ENCODE measurements at places on chromosomes 12 and 14.

- no peak for DNase-seq
Observed at GRCh38 chr12:113439606-113440030, 17.4 kb downstream of the SDSL start.

DNA sequence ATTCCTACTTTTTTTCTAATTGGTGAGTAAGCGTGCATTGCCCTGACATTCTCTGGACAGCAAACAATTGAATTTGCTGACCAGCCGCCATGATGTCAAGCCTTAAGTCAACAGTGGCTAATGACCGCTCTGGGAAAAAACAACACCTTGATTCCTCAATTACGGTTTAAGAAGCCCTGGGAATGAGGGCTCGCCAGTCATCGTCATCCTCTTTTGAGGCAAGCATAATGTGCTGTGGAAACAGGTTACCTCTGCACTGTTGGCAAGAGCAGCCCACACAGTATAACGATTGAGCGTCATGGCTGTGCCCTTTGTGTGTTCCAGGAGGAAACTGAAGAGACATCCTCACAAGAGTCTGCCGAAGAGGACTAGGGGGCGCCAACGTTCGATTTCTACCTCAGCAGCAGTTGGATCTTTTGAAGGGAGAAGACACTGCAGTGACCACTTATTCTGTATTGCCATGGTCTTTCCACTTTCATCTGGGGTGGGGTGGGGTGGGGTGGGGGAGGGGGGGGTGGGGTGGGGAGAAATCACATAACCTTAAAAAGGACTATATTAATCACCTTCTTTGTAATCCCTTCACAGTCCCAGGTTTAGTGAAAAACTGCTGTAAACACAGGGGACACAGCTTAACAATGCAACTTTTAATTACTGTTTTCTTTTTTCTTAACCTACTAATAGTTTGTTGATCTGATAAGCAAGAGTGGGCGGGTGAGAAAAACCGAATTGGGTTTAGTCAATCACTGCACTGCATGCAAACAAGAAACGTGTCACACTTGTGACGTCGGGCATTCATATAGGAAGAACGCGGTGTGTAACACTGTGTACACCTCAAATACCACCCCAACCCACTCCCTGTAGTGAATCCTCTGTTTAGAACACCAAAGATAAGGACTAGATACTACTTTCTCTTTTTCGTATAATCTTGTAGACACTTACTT lies 138.9 kb downstream of the HMGA2 start:
- DNase-seq, result no peak

- no peak for DNase-seq
Observed at GRCh38 chr12:121748218-121748570, 35.6 kb downstream of the TMEM120B start.

DNA sequence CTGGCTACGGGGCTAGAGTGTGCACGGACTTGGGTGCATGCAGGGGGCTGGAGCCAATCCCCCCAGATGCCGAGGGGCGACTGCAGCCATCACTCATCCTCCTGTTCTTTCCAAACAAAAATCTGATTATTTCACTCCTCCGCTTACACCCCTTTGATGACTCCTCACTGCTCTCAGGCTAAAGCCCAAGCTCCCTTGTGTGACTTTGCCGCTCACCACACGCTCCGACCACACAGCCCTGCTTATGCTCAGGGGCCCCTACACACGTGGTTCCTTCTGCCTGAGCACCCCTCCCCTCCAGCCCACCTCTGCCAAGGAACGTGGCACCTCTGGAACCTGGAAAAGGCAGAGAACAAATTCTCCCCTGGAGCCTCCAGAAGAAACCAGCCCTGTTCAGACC lies 13.7 kb downstream of the CHFR start:
- DNase-seq, result no peak

DNA sequence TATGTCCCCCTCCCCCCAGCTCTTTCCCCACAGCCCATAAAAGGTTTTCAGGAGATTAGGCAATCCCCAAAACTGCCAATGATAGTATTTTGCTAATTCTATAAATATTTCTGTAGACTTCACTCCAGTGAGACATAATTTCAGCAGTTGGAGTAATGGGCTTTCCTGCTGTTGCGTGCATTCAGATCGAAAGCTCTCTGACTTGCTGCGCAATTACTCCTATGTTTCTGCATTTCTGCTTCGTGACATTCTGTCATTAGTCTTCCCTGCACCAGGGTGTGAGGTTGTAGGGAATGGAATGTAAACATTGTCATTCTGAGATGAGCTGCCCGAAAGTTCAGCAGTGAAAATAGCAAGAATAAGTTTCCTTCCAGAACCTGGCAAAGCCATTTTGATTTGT lies 58.2 kb downstream of the SAMD4A start:
- DNase-seq, result no peak

- DNase-seq, result no peak
Observed at GRCh38 chr14:62213516-62213915, 451.3 kb downstream of the SNAPC1 start.

DNA sequence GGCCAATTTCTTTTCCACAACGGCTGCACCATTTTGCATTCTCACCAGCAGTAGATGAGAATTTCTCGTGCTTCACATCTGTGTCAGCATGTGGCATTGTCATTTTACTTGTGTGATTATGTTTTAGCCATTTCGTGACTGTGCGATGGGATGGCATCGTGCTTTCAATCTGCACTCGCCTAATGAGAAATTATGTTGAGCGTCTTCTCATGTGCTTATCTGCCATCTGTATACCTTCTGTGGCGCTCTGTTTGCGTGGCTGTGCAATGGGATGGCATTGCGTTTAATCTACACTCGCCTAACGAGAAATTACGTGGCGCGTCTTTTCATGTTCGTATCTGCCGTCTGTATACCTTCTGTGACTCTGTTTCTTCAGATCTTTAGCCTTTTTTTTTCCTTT lies 14.9 kb upstream of the GPR132 start:
- no peak for DNase-seq

GRCh38 chr12:111803851-111804250 lies 37.1 kb downstream of the ALDH2 start:
- DNase-seq, result no peak

GRCh38 chr14:54010981-54011380 lies 54.4 kb upstream of the BMP4 start:
- DNase-seq, result no peak

GRCh38 chr12:95962222-95962621 lies 19.1 kb downstream of the AMDHD1 start:
- no peak for DNase-seq

- DNase-seq, result no peak
Observed at GRCh38 chr14:64501411-64502171, 2.0 kb downstream of the ZBTB25 start.

DNA sequence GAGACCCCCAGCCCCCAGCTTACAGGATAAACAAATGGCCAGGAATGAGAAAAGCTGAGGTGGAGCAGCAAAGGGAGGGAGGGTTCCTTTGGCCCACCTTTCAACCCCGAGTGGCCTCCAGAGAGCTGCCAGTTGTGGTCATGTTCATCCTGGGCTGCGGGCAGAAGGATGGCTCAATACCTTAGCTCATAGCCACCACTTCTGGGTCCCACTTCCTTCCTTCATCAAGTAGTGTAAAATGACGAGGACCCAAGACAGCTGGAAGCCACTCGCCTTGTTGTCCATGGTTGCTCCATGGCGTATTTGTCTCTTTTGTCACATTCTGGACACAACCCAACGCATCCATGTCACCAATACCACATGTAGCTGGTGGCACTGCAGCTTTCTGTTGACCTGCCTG lies 24.2 kb downstream of the CRACR2A start:
- DNase-seq, result no peak

DNA sequence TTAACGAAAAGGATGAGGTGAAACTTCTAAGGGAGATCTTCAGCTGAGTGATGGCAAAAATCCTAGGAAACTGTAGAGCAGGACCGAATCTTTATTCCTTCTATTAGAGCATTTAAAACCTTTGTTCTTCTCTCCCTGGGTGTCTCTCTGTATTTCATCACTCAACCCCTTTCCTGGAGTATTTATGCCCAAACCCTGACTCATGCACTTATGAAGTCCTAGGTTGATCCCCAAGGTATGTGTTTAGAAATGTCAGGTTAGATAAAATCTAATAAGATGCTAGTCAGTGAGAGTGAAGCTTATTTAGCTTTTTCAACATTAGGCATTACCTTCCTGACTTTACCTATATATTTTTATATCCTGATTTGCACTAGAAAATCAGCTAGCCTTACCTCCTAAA lies 239.8 kb upstream of the NPAS3 start:
- DNase-seq, result no peak

GRCh38 chr12:123064885-123065619 lies 84.6 kb downstream of the ARL6IP4 start:
- DNase-seq, result no peak

DNA sequence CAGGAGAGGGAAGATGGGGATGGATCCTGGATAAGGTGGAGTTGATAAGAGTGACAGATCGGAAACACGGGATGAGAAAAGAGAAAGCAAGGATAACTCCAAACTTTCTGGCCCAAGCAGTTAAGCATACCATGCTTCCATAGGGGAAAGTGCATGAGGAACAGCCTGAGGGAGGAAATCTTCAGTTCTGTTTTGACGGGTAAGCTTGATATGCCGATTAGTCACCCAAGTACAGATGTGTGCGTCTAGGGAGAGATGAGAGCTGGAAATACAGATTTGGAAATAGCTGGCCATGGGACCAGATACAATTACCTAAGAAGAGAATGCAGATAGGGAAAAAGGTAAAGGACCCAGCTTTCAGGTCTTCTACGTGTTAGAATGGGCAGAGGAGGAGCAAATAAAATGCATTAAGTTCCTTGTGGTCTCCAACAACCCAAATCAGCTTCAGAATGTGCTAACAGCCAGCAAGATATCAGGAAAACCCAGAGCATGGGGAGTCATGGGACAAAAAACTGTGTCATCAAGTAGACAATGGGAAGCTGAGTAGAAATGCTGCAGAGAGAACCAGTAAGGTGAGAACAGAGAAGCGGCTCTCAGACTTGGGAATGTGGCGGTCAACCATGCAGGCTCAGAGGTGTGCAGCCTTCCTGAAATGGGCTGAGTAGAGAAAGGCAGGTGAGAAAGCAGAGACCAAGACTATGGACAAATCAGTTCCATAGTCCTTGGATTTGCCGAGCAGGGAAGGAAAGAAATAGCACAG lies 56.3 kb downstream of the PPP1R36 start:
- DNase-seq, result no peak

GRCh38 chr12:104230304-104231095 lies 14.9 kb downstream of the TXNRD1 start:
- no peak for DNase-seq

GRCh38 chr12:63857771-63858670 lies 13.5 kb downstream of the SRGAP1 start:
- DNase-seq, result no peak

DNA sequence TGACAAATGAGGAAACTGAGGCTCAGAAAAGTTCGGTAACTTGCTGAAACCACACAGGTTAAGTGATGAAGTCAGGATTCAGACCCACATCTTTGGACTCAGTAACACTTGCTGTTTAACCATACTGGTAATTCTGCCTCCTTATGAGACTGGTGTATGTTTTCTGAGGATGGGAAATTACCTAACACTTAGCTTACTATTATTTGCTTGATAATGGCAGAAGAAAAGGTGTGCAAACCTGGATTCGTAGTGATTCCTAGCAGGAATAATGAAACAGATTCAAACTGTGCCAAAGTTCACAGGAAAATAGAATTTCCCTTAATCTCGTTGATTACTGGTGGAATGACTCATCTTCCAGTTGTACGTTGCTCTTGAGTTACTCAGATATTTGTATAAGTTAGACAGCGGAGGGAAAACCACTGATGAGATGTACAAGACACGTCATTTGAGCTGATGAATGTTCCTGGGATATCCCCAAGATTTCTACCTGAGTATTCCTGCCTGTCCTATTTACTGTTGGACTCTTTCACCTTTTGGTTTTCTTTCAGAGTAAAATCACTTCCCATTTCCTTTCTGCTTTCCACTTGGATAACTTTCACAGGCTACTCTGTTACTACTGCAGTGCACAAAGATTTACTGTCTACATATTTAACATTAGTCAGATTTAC lies 37.5 kb downstream of the PRORP start:
- no peak for DNase-seq

- DNase-seq, result no peak
Observed at GRCh38 chr14:78586681-78587080, 416.5 kb downstream of the NRXN3 start.

- DNase-seq, result no peak
Observed at GRCh38 chr14:70641548-70642302, at the start of gene TTC9. TTC9 (plus strand) TSS chr14:70641916; CDS start chr14:70642130, 214 bp downstream.

- DNase-seq, result no peak
Observed at GRCh38 chr14:64812412-64812811, 67.3 kb downstream of the SPTB start.

DNA sequence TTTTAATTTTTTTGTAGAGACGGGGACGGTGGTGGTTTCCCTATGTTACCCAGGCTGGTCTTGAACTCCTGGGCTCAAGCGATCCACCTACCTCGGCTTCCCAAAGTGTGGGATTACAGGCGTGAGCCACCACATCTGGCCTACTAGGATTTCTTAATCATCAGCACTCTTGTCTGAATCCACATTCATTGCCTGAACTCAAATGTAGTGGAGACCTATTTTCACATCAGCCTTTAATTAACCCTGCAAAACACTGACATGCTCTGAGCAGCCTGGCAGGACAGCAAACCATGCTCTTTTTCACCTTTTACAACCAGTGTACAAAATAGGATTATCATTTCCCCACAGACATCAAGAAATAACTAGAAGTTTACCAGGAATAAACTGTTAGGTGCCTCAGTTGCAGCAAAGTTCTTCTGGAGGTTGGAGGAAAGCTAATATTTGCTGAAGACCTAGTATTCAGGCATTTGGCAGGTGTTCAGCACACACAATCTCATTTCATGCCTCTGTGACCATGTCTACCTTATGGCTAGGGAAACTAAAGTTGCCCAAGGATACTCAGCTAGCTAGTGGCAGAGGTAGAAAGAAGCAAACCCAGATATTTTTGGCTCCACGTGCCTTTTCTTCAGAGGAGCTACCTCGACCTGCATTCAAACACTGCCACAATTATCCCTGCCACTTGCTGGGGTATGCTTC lies 37.7 kb downstream of the CFL2 start:
- DNase-seq, result no peak

- DNase-seq, result peak; percentile 66
Observed at GRCh38 chr12:124940393-124941169, 26.1 kb upstream of the UBC start.

GRCh38 chr12:42885677-42886076 lies 296.1 kb upstream of the PRICKLE1 start:
- no peak for DNase-seq

GRCh38 chr12:103498990-103499389 lies 3.2 kb upstream of the C12orf42 start:
- no peak for DNase-seq

GRCh38 chr12:105069936-105070702 lies 14.1 kb downstream of the ALDH1L2 start:
- DNase-seq, result no peak

- no peak for DNase-seq
Observed at GRCh38 chr12:90970471-90970870, 15.5 kb upstream of the CCER1 start.

- no peak for DNase-seq
Observed at GRCh38 chr12:14521822-14522221, 45.9 kb downstream of the PLBD1 start.

- DNase-seq, result no peak
Observed at GRCh38 chr12:107311682-107312081, 218.3 kb upstream of the CRY1 start.

- no peak for DNase-seq
Observed at GRCh38 chr12:94091624-94092023, 56.8 kb upstream of the PLXNC1 start.

- DNase-seq, result no peak
Observed at GRCh38 chr12:18861287-18861858, 123.5 kb downstream of the CAPZA3 start.

GRCh38 chr12:1117970-1118563 lies 127.0 kb downstream of the ERC1 start:
- DNase-seq, result peak; percentile 45

GRCh38 chr12:26126340-26127284 lies 1.8 kb upstream of the BHLHE41 start:
- no peak for DNase-seq
